ENCODE measurements at places on chromosomes 4 and X.

DNA sequence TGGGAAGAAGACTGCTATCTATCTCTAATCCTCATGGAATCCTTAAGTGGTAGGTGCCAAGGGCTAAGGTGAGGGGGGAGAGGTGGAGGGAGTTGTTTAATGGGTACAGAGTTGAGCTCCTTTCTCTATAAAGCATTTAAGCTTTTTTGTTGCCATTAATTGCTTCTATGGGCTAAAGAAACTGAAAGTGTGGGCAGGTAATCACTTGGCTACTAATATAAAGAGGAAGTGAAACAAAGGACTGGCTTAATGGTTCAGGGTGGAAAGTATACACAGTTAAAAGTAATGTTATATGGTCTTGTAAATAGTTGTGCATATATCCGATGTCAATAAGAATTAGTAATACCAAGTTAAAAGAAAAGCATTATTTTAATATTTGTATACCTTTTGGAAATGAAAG is 83.9 kb downstream of the POLA1 start:
- no peak for DNase-seq

DNA sequence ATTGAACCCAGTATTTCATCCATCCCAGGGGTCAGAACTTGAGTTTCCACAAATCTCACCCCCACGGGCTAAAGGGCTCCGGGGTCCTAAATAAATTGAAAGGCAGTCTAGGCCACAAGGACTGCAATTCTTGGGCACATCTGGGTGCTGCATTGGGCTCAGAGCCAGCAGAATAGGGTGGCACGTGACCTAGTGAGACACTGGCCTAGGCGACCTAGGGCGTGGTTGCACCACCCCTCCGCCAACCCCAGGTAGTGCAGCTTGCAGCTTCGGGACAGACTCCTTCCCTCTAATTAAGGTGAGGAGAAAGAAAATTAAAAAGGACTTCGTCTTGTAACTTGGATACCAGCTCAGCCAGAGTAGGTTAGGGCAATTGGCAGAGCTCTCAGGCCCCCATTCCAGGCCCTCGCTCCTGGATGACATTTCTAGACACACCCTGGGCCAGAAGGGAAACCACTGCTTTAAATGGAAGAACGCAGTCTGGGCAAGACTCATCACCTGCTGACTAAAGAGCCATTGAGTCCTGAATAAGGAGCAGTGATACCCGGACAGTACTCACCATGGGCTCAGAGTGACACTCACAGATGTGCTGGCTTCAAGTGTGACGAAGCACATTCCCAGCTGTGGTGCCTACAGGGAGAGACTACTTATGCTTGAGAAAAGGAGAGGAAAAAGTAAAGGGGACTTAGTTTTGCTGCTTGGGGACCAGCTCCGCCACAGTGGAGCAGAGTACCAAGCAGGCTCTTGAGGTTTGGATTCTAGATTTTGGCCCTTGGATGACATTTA is 735.4 kb downstream of the FSTL5 start:
- no peak for DNase-seq

DNA sequence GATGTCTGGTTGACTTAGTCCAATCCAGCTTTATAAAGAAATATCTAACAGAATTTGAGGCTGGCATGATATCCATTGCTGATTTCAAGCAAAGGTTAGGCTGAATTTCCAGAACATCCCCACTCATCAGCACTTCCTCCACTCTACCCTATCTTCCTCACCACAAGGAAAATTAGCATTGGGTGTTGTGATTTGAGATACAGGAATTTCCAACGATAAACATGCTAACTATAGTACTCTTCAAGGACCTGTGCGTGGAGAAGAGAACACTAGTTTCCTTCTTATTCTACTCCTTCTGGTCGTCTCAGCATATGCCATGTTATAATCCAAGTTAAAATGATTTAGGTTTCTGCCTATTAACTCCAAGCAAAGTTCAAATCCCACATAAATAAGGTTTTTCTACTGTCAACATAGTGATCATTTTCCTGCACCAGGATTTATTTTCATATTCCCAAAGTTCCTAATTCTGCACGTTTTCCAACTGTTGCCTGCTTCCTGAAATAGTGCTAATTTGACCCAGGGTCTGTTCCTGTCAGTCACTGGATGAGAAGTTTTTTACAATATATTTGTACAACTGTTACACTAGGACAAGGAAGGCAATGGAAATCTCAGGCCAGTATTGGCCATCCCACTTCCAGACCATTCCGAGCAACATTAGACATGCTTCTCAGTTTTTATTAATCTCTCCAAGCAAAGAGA is 177.6 kb upstream of the EDNRA start:
- DNase-seq: no peak

DNA sequence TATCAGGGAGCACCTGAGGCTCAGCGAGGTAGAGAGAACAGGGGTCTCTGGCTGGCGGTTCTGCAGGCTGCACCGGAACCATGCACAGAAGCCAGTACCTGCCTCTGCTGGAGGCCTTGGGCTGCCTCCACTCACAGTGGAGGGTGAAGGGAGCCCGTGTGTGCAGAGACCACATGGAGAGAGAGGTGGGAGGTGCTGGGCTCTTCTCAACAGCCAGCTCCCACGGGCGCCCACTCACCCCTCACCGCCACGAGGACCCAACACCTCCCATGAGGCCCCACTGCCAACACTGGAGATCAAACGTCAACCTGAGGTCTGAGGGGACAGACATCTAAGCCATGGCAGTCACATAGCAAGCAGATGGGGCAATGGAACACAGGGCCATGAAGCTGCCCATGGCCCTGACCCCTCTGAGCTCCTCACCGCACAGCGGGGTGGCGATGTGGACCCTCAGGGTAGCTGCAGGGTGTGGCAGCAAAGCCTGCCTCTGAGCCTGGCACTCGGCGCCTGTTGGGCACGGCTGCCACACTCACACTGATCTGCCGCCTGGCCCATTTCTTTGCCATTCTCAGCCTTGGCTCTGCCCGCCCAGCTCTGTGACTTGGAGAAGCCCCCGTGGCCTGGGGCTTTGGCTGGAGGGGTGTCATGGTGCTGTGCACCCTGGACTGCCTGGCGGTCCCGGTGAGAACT is 44.8 kb downstream of the ADRA2C start:
- no peak for DNase-seq

- no peak for DNase-seq
These were observed 27.9 kb downstream of the SLC4A4 start for GRCh38 chr4:71366766-71367165.

GRCh38 chrX:80016182-80016581 is 1.6 kb downstream of the TBX22 start:
- DNase-seq: no peak

- DNase-seq: no peak
These were observed 1067.7 kb upstream of the PABPC4L start for GRCh38 chr4:135269125-135269890.

DNA sequence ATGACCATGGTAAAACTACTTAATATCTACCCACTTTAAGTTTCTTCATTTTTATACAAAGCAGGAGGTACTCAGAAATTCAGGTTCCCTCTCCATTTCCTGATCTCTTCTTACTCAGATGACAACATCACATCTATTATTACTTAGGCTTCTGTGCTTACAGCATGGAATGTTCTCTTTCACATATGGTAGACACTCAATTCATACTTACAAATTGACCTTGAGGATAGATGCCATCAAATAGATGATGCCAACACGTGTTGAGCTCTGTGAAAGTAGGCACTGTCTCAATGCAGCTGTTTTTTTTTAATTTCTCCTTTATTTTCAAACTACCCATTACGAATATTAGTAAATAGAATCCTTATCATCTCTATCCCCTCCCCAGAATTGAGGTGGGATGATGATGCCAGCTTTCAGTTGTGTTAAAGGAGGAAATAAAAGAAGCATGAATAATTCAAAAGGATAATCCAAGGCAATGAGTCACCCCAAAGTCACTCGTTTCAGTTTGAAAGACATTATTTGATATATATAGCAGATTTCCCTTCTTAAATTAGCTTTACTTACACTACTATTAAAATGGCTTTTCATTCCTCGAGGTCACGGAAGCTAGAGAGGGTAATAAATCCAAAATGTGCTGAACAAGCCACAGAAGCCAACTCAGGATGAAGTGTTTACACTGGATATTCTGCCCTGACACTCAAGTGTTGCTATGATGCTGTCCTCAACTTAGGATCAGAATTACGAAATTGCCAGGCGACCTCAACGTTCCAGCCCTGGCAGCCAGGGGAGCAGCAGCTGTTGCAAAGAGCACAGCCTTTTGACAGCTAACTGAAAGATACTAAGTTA is 124.2 kb upstream of the EOLA2 start:
- no peak for DNase-seq

- DNase-seq: no peak
These were observed 43.3 kb upstream of the HAND2 start for GRCh38 chr4:173573286-173573685.

DNA sequence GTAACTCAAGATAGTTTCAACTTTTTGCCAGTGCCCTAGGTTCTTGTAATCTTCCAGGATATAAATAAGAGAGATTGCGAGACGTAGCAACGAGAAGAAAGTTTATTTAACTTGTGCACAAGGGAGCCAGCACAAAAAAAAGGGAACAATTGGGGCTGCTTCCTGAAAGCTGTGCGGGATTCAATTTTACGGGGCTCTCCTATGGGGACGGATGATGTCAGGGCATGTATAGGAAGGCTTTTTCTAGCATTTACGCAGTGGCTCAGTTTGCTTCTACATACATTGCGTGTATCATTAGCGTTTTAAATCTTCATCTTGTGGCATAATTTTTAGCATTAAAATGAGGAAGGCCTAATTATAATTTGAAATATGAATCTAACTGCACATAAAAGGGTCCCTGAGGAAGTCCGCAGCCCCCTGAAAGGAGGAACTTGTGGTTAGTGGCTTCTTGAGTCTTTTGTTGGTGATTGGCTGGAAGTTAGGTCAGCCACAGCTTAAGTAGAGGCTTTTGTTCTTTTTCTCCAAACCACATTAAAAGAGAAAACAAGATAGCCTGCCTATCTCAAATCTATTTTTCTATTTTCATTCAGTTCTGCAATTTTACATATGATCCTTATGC is 668.2 kb upstream of the NDST4 start:
- peak; percentile 54 for DNase-seq

DNA sequence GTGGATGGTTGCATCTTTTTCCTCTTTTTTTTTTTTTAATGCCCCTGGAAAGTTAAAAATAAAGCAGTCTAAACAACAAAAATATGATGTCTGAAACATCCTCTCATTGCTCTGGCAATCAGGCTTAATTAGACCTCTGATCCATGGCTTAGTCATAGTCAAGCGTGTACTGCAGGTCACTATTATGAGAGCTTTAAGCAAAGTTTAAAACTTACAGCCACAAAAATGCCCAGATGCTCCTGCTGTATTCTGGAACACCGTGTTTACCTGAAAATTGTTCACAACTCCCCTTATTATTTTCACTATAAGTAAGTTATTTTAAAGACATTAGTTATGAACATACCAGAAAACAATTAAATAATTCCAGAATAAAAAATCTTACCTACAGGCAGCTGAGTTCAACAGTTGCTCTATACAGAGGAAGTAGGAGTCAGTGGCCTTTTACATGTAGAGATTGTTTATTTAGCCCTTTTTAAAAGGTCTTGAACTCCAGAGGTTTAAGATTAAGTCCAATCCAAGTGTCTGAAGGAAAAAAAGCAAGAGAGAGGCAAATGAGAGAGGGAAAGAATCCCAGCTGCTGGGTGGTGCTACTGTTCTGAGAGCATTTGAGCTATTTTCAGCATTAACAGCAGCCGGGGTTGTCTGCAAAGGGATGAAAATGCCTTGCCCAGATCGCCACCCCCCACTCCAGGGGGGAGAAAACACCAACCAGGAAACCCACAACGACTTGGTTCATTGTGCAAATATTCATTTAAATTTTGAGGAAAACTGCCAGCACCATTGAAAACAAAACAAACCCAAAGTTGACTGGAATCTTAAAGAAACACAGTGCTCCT is 36.9 kb downstream of the SORBS2 start:
- DNase-seq: no peak

- no peak for DNase-seq
These were observed 115.0 kb upstream of the INPP4B start for GRCh38 chr4:142960867-142961644.

DNA sequence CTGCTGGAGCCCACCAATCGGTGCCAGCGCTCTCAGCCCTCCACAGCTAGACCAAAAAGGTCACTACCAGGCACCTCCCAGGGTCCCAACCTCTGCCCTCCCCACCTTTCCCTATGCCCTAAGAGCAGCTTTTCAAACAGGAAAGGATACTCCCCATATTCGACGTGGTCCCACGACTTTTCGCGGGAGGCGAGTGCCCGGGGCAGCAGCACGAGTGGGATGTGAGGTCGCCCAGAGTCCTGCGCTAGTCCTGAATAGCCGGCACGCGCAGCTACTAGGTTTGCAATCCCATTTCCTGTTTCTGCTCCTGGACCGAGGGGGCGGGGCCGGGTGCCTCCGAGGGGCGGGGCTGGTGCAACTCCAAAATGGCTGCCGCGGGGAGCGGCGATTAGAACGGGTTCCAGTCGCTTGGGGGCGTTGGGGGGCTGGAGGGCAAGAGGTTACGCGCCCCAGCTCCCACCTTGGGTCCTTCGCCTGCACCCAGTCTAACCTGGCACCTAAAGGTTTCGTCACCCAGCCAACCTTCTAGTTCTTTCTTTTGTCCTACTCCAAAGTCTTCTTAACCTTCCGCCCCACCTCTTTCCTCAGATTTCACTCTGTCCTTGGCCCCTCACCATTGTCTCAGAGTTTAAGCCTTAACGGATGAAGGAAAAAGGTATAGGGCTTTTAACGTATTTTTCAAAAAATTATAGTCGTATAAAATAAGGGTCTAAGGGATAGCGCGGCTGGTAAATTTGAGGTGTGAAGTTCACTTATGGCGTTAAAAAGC is 85.0 kb upstream of the TENT5D start:
- DNase-seq: no peak

GRCh38 chrX:123310112-123310511 is 126.0 kb downstream of the GRIA3 start:
- no peak for DNase-seq

DNA sequence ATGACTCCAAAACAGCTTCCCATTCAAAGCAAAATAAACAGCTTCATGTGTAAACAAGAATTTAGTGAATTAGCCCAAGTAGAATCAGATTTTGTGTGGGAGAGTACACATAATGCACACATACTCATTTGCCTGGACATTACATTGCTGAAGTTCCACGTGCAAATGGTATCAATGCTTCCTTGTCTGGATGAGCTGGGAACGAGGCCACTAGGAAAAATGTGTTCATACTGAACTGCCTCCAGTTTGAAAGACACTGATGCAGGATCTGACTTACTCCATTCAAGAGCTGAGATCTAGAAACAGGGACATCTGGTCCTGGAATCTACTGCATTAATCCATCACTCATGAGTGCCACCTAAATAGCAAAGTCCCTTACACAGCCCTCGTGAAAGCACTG is 228.0 kb downstream of the APBB2 start:
- no peak for DNase-seq

GRCh38 chr4:112735474-112735951 is 98.6 kb downstream of the LARP7 start:
- no peak for DNase-seq

- no peak for DNase-seq
These were observed 84.1 kb downstream of the CPZ start for GRCh38 chr4:8676676-8677075.

DNA sequence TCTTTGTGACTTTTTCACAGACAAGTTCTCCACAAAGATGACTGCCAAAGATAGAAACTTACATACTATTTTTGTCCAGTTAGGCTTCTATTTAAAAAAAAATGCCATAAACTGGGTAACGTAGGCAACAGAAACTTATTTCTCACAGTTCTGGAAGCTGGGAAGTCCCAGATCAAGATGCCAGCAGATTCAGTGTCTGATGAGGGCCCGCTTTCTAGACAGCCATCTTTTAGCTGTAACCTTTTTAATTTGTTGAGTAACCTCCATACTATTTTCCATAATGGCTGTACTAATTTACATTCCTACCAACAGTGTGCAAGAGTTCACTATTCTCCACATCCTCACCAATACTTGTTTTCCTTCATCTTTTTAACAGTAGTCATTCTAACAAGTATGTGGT is 55.5 kb downstream of the ARHGEF38 start:
- DNase-seq: no peak

All from Jurkat, Clone E6-1 (cell line).